ENCODE measurements at places on chromosomes 2 and 18. TPM values are rescaled to one million over a fixed set of nuclear protein-coding genes. Genes with fewer than 3 reads are reported as not detected.

DPP10 gene
- total RNA-seq: 0.84 TPM

RUFY4 gene
- not detected for total RNA-seq

METTL8 gene
- total RNA-seq: 89.8 TPM

NEU4 gene
- total RNA-seq: 107 TPM

EVX2 gene
- total RNA-seq: not detected

HOXD11 gene
- not detected for total RNA-seq

ANO7 gene
- total RNA-seq: 4.9 TPM

GRCh38 chr2:3656762-3657721 is 958 bp upstream of the ALLC start:
- DNase-seq: peak; percentile 92

DNA sequence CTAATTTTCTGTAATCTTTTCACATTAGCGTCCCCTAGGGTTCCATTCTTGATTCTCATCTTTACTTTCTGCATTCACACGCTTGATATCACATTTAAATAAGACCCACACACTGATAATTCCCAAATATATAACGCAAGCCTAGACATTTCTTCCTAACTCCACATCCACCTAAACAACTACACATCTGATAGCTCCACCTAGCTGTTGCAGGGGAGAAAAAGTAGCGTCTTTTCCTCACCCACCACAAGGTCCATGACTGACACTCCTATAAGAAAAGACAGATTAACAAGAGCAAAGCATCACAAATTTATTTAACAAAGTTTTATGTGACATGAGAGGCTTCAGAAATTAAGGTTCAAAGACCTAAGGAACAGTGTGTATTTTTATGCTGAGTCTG is 862.2 kb upstream of the DDX18 start:
- no peak for DNase-seq

GRCh38 chr2:38500283-38500634 is 102.5 kb downstream of the HNRNPLL start:
- no peak for DNase-seq

- no peak for DNase-seq
Measured at GRCh38 chr2:120787111-120787821, 51.6 kb downstream of the GLI2 start.

- DNase-seq: no peak
Measured at GRCh38 chr2:129117434-129117833, 798.8 kb upstream of the HS6ST1 start.

- peak; percentile 57 for DNase-seq
Measured at GRCh38 chr2:236177604-236177966, 9.4 kb upstream of the GBX2 start.

DNA sequence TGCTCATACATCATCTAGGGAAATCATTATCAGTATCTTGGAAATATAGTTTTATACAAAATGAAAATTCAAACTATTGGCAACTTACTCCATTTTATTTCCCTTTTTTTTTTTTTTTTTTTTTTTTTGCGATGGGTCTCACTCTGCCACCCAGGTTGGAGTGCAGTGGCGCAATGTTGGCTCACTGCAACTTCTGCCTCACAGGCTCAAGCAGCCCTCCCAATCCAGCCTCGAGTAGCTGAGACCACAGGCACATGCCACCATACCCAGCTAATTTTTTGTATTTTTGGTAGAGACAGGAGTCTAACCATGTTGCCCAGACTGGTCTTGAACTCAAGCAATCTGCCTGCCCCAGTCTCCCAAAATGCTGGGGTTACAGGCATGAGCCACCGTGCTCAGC is 29.0 kb downstream of the OLA1 start:
- DNase-seq: no peak

- no peak for DNase-seq
Measured at GRCh38 chr2:98123286-98123685, 36.3 kb downstream of the VWA3B start.

DNA sequence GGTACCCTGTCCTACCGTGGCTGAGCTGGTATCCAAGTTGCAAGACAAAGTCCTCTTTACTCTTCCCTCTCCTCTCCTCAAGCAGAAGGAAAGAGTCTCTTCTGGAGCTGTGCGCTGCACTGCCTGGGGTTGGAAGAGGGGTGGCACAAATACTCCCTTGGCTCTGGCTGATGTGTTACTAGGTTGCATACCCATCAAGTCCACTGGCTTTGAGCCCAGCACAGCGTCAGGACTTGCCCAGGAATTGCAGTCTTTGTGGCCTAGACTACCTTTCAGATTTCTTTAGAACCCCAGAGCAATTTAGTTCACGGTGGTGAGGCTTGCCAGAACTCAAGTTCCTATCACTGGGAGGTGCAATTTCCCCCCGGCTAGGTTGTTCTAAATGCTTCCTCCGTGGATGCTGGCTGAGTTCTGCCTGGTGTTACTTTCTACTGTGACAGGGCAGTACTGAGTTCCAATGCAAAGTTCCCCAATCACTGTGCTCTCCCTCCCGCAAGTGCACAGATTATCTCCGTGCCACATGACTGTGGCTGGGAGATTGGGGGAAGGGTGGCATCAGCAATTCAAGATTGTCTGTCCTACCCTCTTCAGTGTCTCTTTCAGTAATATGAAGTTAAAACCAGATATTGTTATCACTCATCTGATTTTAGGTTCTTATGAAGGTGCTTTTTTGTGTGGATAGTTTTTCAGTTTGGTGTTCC is 13.4 kb downstream of the MYO3B start:
- DNase-seq: no peak

DNA sequence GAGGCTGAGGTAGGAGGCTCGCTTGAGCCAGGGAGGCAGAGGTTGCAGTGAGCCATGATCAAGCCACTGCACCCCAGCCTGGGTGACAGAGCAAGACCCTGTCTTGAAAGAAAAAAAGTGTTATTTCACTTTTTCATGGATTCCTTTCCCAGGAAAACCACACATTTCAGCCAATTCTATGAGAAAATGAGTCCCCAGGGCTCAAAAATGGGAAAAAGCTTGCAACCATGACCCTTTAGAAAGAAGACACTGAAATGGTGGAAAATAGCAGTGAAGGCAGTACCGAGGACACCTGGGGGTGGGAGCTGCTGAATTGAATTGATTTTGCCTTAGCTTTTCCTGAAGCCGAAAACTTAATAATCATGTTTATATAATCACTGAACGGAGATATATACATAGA is 284.2 kb upstream of the HDAC4 start:
- DNase-seq: no peak

DNA sequence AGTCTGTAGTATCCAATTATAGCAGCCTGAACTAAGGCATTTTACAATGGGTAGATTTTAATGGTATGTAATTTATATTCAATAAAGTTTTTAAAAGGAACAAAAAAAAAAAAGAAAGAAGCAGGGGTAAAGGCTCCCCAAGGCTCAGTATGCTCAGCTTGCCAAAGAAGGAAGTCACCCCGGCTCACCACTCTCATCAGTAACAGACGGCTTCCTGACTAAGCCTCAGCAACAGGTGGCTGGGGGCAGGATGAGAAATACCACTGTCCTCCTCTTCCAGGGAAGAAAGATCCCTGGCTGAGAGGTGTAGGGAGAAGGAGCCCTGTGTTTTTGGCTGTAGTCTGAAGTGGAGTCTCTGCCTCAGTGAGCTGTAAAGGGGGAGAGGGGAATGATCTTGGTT is 121.2 kb downstream of the ARHGEF4 start:
- no peak for DNase-seq

DNA sequence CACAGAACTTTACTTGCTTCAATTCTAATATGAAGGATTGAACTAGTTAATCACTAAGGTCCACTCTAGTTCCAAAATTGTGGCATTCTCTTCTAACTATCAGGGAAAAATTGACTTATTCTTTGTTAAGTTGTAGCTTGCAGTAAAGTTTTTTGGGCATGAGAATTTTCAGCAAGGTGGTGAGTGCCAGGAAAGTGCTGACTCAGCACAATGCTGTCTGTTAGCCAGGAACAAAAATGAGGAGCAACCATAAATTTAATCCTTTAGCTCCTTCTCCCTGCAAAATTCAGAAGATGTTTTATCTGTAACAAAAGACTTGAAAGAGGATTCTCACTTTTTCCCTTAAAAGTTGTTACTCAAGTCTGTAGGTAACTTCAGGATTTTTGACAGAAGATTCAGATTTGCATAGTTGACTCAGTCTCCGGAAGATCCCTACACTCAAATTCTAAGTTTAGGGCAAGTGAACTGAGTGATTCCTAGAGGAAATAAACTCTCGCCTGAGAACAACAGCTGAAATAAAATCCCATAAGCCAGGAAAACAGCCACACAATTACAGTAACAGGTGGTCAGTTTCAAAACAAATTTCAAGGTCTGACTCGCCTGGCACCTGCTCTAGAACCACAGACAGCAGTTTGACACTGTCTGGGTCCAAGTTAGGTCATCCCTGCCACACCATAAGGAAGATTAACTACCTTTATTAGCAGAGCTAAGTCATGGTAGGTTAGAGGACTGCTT is 20.2 kb upstream of the DARS1 start:
- no peak for DNase-seq
